HS-5 (cell line): ENCODE measurements at places on chromosomes 13 and 19.
A peak's percentile ranks its signal among the peaks of the same experiment; 100 is the strongest.

GRCh38 chr19:32354345-32354744 is 8.9 kb downstream of the ZNF507 start:
- DNase-seq = no peak

GRCh38 chr13:20401931-20402856 is 123.5 kb downstream of the CRYL1 start:
- DNase-seq = no peak

DNA sequence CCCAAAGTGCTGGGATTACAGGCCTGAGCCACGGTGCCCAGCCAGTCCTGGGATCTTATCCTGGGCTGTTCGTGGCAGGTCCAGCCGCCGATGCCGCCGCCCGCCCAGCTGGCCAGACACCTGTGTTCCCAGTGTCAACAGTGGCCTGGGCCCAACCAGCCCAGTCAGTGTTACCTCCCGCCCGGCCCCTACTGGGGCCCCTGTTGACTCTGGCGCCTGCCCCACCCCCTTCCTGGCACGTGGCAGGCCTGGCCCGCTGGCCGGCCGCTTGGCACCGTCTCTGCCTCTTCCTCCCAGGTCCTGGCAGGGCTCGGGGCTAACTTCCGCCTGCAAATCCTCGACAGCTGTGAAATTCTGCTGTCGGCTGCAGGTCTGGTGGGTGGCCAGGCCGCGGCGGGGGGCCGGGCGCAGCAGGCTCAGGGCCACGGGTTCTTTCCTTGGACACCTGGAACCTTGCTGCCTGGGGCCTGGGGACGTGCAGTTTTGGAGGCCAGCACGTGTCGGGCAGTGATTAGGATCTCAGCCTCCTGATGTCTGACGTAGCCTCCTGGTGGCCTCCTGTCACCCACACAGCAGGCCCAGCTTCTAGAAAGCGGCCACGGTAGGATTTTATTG is 9.1 kb downstream of the ARID3A start:
- DNase-seq = no peak

GRCh38 chr13:72657379-72657778 is 70.0 kb downstream of the MZT1 start:
- DNase-seq = no peak

DNA sequence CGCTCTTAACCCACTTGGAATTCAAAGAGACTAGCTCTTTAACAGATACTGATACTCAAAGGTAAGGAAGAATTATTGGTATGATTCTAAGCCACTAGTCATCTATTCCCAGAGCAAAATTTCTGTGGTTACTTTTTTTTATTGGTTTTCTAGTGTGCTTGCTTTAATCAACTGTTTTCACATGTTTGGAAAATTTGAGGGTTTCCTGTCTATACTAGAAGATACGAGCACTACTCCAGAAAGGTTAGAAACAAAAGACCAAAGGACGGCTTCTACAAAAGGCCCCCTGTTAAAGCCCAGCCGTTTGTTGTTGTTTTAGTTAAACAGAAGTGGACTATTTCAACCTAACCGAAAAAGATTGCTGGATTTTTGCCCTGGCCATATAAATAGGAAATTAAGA is 18.5 kb upstream of the LPAR6 start:
- no peak for DNase-seq

DNA sequence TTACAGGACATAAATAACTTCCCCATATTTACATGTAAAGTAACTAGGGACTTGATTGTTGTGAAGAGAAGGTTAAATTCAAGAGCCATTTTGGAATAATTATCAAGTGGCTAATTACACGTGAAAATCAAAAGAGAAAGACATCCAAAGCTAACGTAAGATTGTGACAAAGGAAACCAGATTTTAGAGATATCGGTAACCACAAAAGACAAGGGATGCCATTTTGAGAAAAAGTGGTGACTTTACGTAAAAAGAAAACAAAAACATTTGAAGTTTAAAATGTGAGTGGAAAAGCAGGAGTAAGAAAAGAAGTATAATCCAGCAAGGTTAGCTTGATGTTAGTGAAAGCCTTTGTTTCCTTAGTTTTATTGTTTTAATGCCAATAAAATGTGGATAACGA is 10.9 kb upstream of the VWA8 start:
- DNase-seq = no peak

DNA sequence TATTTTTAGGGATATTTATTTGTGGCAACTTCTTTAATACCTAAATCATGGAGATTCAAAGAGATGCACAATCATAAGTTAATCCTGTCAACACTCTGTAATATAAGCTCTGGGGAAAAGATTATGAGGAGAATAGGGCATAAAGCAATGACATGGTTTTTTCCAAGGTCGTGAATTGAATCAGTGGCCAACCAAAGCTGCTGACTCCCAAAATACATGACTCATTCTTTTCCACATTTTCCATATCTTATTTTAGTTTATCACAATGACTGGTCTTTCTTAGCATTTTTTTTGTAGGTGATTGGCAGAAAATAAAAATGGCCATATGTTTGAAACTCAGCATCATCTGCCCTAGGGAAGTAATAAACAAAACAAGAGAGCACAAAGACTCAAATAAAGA is 28.5 kb upstream of the RBM26 start:
- DNase-seq = no peak

DNA sequence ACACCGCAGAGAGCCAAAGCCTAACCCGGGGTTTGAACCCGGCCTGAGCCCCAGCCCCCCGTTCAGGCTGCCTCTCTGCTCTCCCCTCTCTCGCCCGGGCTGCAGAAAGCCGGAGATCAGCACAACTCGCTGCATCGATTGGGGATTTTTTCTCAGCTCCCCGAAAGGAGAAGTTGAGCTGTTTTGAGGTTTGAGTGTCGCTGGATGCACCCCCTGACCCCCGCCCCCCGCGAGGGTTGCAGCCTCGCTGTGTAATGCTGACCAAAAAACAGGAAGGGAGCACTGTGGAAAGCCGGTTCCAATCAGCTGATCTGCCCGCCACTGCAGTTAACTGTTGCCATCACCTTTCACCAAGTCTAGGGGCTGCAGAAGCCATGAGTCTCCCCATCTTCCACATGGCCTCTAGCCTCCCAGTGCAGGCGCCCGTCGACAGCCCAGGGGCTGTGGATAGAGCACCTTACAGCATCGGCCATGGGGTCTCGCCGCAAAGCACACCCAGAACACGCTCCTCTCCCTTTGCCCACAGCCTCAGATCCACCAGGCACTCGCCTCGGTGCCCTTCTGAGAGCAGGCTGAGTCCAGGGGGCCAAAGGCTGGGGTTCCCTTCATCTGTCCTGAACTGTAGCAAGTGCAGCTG is 34.5 kb downstream of the MYO9B start:
- no peak for DNase-seq

DNA sequence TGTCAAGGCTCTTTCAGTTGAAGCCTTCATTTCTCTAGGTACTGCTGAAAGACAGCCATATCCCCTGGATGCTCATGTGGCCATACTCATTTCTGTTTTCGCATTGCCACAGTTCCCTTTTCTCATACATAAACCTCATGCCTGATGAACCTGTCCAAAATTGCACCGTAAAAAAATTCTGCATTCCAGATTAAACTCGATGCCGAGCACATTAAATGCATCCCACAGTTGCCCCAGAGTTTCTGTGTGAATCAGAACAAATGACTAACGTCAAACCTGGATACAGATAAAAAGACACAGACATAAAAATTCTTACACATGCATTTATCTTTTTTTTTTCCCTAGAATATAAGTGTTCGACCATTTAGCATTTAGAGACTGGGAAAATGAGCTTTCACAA is 288.2 kb downstream of the COG6 start:
- DNase-seq = no peak

- DNase-seq = no peak
Measured at GRCh38 chr13:46035066-46035465, 17.5 kb downstream of the ZC3H13 start.

DNA sequence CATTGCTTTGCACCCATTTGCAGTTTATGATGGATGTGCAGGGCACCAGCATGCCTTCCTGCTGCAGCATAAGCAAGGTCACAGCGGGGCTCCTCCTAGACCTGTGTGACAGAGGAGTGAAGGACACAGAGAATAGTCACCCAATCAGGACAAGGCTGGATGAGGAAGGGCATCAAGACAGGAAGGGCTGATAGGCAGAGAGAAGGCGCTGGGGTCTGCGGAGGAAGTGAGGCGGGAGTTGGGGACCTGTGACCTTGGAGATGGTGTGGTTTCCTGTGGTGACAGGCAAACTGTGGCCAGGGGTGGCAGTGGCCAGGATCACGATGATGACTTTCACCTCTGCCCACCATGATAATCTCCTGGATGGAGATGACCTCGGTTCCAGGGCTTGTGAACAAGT is 16.4 kb upstream of the KCTD15 start:
- DNase-seq = no peak

DNA sequence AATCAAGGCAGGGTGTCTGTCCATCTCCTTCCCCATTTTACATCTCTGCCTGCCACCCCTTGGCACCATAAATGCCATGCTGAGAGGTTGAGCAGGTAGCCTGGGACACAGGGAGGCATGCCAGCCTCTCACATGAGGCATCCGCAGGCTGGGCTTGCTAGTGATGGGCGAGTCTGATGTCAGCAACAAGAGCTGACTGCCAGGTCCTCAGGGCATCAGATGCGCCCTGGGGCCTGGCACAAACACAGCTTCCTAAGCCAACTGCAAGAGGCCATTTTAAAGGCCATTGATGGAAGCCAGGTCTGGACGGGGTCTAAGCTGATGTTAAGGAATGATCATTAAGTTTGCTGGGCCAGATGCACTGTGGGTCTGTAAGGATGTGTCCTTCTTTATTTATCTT is 34.6 kb downstream of the MYH14 start:
- no peak for DNase-seq

DNA sequence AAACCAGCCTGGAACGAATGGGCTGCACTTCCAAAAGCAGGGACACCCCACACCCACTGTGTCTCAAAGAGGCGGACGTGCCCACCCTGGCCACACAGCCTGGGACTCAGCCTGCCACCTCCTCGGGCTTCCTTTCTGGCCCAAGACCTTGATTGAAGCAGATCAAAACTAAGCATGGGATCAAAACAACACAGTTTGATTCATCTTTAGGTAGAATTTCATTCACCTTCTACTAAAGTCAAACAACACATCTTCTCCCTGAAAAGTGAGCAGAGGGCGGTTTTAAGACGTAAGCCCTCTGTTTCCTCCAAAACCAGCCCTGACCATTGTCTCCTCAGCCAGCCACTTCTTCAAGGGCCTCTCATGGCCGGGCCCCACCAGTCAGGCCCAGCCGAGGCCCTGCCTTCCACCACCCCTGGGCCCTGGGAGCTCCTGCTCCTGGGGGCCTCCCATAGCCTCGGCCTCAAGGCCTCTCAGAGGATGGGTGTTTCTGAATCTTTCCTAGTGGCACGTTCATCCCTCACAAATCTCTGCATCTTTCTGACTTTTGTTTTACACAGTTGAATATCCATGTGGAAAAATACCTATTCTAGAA is 6.3 kb upstream of the F10 start:
- no peak for DNase-seq

DNA sequence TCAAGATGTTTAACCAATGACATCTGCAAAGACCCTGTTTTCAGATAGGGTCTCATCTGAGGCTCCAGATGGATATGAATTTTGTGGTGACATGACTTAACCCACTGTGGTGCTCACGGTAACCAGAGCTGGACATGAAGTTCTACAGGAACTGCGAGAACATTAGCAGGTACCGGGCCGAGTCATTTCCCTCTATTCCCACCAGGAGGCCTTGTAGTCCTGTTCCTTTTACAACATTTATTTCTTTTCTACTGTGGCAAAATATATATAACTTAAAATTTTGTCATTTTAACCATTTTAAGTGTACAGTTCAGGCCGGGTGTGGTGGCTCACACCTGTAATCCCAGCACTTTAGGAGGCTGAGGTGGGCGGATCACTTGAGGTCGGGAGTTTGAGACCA is 7.6 kb upstream of the TSPAN16 start:
- no peak for DNase-seq

DNA sequence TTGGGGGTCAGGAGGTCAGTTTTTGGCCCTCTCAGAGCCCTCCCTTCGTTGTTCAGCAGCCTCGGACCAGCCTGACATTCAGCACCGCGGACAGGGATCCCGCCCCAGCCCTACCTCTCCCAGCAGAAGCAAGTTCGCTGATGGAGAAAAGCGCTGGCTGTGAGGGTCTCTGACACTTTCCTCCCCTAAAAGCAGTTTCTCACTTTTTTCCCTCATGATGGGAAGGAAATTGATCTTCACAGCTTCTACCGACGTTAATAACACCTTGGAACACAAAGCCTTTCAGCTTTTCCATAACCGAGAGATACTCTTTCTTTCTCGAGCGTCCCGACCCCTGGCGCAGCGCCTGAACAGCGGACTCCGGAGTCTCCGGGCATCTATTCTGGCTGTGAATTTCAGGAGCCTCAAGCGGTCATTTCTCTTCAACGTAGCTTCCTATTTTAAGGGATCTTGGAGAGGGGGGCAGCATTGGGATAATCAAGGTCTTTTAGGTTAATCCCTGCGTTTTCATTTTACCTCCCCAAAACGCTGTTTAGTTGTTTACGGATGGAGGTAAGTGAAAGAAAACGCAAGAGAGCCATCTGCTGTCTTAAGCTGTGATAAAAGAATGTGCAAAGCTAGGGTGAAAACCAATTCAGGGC is 467.2 kb downstream of the ITGBL1 start:
- DNase-seq = no peak

DNA sequence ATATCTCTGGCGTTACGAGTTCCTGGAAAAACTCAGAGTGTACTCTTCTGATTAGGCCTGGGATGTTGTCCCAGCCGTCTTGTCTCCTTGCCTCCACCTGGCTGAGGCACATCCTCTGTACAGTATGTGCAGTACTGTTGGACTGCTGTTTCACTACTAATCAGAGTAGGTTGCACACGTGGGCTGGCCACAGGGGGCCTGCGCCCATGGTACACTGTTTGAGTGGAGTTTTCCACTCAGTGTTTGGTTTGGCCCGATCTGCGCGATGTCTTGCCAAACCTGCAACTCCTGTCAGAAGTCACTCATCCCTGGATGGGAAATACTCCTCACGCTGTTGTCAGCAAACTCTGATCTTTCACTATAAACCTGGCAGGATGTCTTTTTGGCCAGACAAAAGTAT is 189.6 kb upstream of the CSNK1A1L start:
- no peak for DNase-seq

- no peak for DNase-seq
Measured at GRCh38 chr19:54189145-54189734, at the start of gene MBOAT7. Gene MBOAT7, minus strand, starts transcription at chr19:54189580. Its CDS starts 1,072 bp downstream, at chr19:54188508.

- peak; percentile 94 for DNase-seq
Measured at GRCh38 chr19:38039966-38040365, 133.0 kb downstream of the SIPA1L3 start.

GRCh38 chr19:8695501-8695900 is 3.1 kb downstream of the ACTL9 start:
- no peak for DNase-seq

DNA sequence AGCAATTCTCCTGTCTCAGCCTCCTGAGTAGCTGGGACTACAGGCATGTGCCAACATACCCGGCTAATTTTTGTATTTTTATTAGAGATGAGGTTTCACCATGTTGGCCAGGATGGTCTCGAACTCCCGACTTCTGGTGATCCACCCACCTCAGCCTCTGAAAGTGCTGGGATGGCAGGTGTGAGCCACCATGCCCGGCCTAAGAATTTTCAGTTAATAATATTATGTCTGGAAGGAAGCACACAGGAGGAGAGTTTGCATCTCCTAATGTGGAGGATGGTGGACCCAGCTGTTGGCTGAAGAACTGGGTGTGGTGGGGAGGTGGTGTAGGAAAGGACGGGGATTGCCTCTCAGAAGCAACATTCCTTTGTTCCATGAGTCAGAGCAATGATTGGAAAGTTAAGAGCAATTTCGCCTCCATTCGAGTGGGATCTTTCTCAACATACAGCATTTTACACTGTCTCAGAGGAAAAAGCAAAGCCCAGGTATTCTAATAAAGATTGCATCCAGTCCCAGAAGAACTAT is 11.9 kb downstream of the PDCD2L start:
- DNase-seq = no peak

- no peak for DNase-seq
Measured at GRCh38 chr19:33604651-33605050, 17.1 kb upstream of the CHST8 start.
